ENCODE measurements at places on chromosomes 12 and 14.

DNA sequence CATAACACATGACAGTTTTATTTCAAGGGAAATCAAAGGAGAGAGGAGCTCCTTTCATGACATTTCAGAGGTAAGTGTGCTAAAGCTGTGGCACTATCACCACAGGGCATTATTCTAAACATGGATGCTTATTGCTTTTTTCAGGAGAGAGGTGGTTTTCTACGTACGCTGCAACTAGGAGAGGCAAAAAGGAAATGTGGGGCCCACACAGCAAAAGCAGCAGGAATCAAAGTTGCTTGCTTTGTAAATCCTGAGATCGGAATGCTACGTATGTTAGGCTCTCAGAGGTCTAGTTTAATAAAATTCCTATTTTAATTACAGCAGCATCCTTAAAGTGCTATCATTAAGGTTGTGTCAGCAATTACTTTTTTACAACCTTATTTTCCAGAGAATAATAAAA lies 55.0 kb upstream of the GRIP1 start:
- no peak for DNase-seq

- DNase-seq, result no peak
These were observed 118.0 kb upstream of the NPAS3 start for GRCh38 chr14:32820682-32821081.

DNA sequence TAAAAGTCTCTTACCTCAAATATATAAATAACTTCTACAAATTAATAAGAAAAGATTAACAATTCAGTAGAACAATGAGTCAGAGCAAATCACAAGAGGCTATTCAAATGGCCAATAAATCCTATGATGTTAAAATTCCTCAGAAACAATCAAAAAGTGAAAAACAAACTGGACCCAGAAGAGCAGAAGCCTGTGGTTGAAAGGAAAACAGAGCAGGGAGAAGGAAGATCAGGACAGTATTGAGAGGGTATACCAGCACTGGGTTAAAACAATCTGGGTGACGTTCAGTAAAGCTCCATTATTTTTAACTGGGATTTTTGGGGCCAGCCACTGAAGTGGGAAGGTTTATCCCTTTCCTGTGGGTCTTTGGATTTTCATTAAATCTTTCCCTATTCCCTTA lies 39.7 kb upstream of the PCED1B start:
- DNase-seq, result no peak

GRCh38 chr12:47838286-47838931 lies 18.7 kb upstream of the HDAC7 start:
- DNase-seq, result no peak

DNA sequence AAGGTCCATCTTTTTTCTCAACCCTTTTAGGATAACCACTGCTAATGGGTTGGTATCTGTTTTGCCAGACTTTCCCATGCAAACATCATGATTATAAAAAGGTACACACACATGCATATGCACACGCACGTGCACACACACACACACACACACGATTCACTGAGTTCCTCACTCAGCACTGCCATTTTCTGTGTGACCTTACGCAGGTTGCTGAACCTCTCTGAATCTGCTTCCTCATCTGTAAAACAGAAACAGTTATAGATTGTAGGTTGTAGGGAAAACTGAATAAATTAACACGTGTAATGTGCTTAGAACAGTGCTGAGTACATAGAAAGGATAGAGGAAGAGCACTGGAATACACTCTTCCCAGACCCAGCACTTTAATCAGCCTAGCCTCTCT lies 182.3 kb downstream of the RBM19 start:
- no peak for DNase-seq

DNA sequence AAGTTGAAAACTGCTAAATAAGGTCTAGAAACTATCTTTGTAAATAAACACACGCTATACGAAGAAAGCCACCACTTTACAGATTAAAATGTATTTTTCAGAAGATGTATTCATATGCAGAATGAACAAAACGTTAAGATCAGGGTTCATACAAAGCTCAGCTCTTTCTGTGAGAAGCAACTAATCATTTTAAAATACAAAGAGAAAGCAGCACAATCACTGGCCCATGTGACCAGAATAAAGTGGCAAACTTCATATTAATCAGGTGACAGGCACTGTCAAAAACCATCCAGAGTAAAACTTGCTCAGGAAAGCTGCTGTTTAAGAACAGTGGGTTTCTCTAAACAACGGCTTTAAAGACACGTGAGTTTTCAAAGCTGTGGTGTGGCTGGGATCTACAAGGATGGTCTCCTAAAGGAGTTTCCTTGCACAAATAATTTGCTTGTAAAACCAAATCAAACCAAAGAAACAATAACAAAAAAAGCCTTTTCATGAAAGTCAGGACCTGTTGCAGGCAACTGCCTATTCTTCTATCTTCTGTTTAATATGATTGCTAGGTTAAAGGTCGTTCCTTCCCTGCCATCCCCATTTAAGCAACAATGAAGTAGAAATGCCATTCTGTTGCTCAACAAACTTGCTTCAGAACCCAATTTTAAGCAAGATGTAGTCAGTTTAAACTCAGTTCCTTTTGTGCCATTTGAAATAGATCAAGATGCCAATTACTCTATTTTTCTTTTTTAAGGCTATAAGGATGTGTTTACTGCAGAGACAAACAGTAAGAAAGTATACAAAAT lies 22.3 kb downstream of the SEL1L start:
- DNase-seq, result no peak

GRCh38 chr14:86739761-86740160 lies 1209.8 kb downstream of the FLRT2 start:
- DNase-seq, result no peak

- no peak for DNase-seq
These were observed 614 bp upstream of the ARF6 start for GRCh38 chr14:49892301-49892635.

GRCh38 chr12:83826112-83826511 lies 1086.5 kb downstream of the SLC6A15 start:
- no peak for DNase-seq

- no peak for DNase-seq
These were observed 183.3 kb upstream of the KRR1 start for GRCh38 chr12:75694534-75695268.

DNA sequence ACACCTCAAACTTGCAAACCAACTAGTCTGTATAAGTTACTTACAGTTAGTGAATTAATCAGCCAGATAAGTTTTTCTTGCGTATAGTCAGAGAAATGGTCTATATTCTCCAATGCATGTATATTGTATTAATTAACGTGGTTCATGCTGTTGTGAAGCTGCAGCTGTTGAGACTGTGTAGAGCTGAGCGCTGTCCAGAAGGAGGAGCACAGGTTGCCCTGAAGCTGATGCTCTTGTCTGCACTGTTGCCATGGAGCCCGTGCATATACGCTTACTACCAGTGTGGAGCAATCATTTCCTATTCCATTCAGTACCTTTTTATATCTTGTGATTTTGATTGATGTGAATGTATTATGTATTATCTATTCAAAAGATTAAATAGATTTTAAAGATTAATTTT lies 74.3 kb upstream of the ARID2 start:
- DNase-seq, result no peak

- no peak for DNase-seq
These were observed 272.9 kb downstream of the ADGRD1 start for GRCh38 chr12:131226345-131227265.

- DNase-seq, result no peak
These were observed 1.6 kb downstream of the MMP14 start for GRCh38 chr14:22837750-22838538.

DNA sequence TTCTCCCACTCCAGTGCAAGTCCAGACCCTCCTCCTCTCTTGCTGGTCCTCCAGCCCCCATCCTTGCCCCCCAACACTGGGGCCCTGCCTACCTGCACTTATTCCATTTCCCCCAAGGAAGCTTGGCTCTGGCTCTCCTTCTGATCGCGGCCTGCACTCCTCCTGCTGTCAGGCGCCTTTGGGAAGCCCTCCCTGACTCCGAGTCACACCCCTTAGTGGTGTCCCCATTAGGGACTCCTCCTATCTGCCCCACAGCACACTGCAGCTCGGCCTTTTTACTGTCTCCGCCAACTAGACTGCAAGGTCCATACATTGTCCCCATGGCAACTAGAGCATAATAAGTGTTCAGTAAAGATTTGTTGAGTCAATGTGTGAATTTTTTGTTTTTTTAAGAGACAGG lies 32.9 kb downstream of the FIGNL2 start:
- no peak for DNase-seq

GRCh38 chr12:15194456-15195368 lies 26.5 kb downstream of the RERG start:
- no peak for DNase-seq

GRCh38 chr12:115412831-115413230 lies 728.9 kb upstream of the TBX3 start:
- DNase-seq, result no peak

- peak; percentile 58 for DNase-seq
These were observed 78.5 kb downstream of the DICER1 start for GRCh38 chr14:95078867-95079266.

DNA sequence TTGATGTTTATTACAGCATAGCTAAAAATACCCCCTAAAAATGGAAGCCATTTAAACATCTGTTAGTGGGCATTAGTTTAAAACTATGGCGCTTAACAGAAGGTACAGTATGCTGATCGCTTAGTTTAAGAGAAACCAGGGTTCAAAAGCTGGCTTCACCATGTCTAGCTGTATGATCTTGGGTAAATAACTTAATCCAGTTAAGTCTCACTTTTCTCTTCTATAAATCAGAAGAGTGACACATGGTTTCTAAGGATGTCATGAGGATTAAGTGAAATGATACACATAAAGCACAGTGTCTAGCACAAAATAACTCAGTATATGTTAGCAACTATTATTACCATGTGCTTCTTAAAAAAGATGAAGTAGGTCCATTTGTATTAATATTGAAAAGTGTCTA lies 38.7 kb downstream of the STK38L start:
- no peak for DNase-seq

GRCh38 chr14:63155511-63156185 lies 48.6 kb upstream of the RHOJ start:
- DNase-seq, result no peak

- no peak for DNase-seq
These were observed 8.7 kb downstream of the KRT71 start for GRCh38 chr12:52543985-52544883.

GRCh38 chr14:55070981-55071411 lies 19.5 kb downstream of the MAPK1IP1L start:
- DNase-seq, result no peak

DNA sequence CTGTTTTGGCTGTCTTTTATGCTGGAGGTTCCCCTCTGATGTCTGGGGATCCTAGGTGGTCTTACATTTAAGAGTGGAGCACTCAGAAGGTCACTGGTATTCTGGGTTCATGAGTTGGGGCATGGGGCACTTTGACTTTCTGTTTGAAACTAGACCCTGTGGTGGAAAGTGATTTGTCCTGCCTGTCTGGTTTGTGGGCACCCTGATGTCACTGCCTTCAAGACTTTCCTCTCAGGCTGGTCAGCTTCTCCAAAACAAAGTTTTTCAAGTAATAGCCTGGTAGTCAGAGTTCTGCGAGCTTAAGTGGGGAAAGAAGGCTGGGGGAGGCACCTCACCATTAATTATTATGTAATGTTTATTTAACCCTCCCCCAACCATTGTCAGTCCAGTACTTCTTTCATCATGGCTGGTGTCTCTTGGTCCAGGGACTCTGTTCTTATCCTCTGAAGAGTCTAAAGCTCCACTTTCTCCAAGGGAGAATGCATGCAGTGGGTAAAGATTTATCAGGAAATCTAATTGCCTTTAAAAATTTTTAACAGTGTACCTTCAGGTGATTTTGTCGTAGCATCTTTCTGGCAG lies 35.3 kb downstream of the ZC3H14 start:
- DNase-seq, result no peak

- DNase-seq, result no peak
These were observed 102.7 kb downstream of the DACT1 start for GRCh38 chr14:58740379-58740935.

DNA sequence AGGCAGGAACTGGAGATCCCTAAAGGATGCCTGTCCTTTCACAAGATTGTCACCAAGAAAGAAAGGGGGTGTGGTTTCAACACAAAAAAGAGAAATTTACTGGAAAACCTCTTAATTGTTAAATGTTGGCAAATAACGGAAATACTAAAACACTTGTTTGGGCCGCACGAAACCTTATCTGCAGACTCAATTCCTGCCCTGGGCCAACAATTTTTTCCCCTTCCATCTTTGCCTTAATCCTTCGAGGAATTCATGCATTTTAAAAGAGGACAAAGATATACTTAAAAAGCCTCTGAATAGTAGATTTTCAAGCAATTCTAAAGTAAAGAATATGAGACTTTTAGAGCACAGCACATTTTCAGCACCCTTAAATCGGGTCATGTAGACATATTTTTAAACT lies 366.2 kb downstream of the DUSP6 start:
- DNase-seq, result no peak

GRCh38 chr14:71398450-71398849 lies 491.2 kb downstream of the PCNX1 start:
- DNase-seq, result no peak

DNA sequence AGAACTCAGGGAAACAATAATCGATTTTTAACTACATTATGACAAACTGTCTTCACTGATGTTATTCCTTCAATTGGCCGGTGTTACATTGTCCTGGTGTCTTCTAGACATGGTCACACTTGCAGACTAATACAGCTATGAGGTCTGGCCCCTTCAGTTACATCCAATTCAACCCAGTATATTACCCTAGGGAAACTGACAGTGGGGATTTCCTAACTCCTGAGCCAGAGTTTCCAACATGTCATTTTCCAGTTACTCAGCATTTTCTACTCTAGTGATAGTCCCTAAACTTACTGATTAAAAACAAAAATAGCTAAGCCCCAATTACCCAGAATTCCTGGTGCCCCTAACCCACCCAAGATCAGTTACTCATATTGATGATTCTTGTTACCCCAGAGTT lies 21.1 kb downstream of the IFNG start:
- DNase-seq, result no peak

- no peak for DNase-seq
These were observed 717 bp upstream of the ZNF839 start for GRCh38 chr14:102318781-102319276.

GRCh38 chr12:94276725-94277124 lies 128.3 kb downstream of the PLXNC1 start:
- no peak for DNase-seq

GRCh38 chr12:25993901-25994651 lies 35.6 kb downstream of the RASSF8 start:
- DNase-seq, result no peak

DNA sequence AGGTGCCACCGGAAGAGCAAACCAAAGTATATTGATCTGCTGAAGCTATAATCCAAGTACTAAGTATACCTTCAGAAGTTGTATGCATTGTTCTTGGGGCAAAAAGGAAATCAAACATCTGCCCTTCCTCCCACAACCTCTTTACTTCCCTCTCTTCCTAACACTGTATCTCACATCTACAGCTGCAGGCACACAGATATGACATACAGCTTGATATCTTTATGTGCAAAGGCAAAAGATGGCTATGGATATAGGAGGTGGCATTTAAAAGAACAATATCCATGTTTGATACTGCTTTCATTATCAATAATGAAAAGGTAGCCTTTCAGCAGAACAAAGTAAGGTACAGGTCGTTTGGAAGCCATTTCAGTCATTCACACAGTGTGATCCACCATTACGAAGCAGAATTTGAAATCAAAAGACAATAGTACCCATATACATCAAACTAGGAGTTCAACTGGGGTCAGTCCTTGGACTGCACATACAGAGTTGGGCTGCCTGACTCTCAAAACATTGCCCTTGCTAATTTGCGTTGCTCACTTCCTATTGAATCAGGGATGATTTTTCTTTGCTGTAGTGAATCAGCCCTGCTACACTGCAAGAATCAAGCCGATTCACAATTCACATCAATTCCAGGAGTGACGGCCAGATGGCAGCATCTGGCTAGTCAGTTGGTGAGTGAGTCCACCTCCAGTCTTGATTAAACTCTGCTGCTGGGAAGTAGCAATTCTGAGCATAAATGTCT lies 8.9 kb downstream of the ANG start:
- DNase-seq, result no peak

GRCh38 chr12:74624201-74624600 lies 86.6 kb downstream of the ATXN7L3B start:
- DNase-seq, result no peak
